Retina (tissue), 1 donor: ENCODE measurements at places on chromosomes 16 and 17.

- DNase-seq: no peak
Measured at GRCh38 chr16:9449597-9449996, 358.2 kb downstream of the HAPSTR1 start.

DNA sequence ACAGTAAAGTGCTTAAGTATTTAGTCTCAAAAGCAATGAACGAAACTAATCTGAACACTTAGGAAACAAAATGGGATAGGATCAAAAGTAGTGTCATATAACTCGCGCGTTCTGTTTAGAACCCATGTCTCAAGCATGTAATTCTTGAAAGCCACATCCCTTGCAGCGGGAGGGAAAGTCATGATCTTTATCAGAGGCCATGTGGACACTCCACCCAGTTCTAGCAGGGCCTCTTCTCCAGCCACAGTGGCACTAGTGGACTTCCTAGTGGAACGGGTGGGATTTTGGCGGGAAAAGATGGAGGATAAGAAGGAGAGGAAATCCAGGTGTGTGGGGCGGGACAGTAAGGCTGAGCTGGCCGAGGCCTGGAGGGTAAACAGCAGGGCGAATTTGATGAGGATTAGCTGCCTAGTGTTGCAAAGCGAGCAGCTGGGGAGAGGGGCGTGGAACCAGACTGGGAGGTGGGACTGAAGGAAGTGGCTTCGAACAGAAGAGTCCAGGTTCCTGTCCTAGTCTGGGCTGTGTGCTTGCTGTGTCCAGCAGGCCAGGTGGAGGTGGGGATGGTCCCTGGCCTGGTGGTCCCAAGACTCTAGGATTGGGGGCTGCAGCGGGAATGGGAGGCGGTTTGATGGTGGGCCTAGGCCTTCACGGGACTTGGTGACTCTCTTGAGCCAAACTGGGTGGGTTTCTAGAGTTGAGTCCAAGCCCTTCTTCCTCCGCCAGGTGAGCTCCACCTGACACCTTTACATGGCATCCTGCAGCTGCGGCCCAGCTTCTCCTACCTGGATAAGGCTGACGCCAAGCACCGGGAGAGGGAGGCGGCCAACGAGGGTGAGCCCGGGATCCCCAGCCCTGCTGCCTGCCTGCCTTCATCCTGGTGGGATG is 15.9 kb downstream of the POLR3E start:
- DNase-seq: no peak

DNA sequence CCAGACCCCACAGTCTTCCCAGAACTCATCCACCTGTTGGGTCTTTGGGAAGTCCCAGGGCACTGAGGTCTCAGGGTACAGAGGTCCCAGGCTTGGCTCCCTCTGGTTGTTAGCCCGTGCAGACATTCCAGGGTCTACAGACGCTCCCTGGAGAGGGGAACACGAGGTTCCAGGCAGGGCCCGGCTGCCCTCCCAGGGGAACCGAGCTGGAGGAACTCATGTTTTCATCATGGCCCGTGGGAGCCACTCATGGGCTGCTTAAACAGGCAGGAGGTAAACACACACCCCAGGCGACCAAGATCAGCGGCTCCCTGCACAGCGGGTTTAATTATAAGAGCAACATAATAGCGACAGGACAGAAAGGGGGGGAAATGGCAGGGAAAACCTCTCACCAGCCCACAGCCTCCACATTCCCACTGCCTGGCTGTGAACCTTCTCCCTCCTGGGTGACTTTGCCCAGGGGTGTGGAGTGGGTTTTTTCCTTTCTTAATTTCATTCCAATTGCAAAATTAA is 36.5 kb downstream of the TRARG1 start:
- peak; percentile 38 for DNase-seq

- DNase-seq: peak; percentile 42
Measured at GRCh38 chr17:36464765-36465088, 21.8 kb upstream of the ZNHIT3 start.

DNA sequence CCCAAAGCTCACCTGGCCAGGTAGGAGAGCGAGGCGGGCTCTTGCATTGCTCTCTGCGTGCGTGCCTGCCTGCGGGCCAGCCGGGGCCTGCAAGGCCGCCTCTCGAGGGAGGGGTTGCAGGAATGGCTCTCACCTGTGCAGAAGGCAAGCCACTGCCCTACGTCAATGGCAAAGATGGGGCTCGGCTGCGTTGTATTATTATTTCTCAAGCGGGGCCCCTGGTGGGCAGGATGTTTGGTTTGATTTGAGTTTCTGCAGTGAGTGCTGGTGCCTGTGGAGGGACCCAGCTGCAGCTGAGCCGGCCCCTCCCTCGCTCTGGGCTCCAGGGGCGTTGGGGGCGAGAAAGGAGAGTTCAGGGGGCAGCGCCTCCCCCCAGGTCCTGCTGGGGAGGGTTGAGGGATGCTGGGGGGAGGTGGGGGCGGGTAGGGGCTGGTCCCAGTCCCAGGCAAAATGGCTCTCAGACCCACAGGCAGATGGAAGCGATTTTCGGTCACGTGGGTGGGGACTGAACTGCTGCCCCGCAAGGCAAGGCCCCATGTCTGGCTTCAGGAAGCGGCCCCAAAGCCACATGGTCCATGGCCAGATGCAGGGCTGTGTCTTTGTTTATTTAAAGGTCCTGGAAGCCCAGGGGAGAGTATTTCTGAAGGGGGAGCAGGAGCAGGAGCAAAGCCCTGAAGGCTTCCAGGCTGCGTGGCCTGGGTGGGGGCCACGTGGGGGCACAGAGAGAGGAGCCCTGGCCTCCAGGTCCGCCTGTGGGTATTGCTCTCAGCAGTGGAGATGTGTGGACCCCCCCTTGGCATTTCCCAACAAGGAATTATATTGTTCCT is 338.8 kb downstream of the SEC14L1 start:
- DNase-seq: peak; percentile 51

DNA sequence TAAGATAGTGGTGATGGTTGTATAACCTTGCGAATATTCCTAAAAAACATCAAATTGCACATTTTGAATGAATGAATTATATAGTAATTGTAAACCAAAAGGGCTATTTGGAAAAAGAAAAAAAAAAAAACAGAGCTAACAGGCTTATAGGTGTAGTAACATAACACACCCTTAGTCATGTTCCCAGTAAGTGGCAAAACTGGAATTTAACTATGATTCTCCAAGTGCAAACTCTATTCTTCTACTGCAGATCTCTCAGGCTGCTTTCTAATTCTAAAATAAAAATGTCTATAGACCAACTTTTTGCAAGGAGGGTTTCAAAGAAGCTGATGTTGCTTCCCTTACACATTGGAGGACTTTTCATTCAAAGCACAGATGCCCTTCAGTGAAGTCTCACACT is 293.2 kb upstream of the MON1B start:
- DNase-seq: no peak

GRCh38 chr17:11216976-11217375 is 24.0 kb upstream of the SHISA6 start:
- no peak for DNase-seq
